Endothelial cell (in vitro differentiated cells): ENCODE measurements at places on chromosomes 3 and 15. TPM values are rescaled to one million over a fixed set of nuclear protein-coding genes. Genes with fewer than 3 reads are reported as not detected.

Gene PLA2G4E
- total RNA-seq = not detected

Gene NRROS
- 18.6 TPM for total RNA-seq

Gene SLC12A1
- total RNA-seq = not detected

Gene GP9
- 1.5 TPM for total RNA-seq

Gene OR5H2
- total RNA-seq = not detected

Gene SAMMSON
- total RNA-seq = not detected

Gene ACOX2
- total RNA-seq = 1.1 TPM

Gene SH3GL3
- total RNA-seq = 9.4 TPM

Gene DOCK3
- 1.3 TPM for total RNA-seq

Gene PCCB
- total RNA-seq = 35.2 TPM

Gene ISL2
- 1.4 TPM for total RNA-seq

Gene MYL3
- not detected for total RNA-seq

Gene COL6A6
- 0.49 TPM for total RNA-seq

Gene EIF2B5
- 37.0 TPM for total RNA-seq

Gene EFHB
- 1.6 TPM for total RNA-seq

Gene KIF15
- 6.0 TPM for total RNA-seq

Gene THSD4
- 0.92 TPM for total RNA-seq

Gene POTEB
- not detected for total RNA-seq

Gene NISCH
- total RNA-seq = 261 TPM

Gene MELTF
- total RNA-seq = 2.9 TPM

Gene SPESP1
- total RNA-seq = not detected

Gene SPINT1
- total RNA-seq = 28.6 TPM

Gene RCN2
- 76.1 TPM for total RNA-seq

Gene RLBP1
- total RNA-seq = not detected

Gene ADAMTS17
- 4.8 TPM for total RNA-seq

Gene GHRL
- total RNA-seq = 0.62 TPM

Gene ALPK3
- total RNA-seq = 94.2 TPM

Gene ST3GAL6
- total RNA-seq = 6.5 TPM

Gene IL20RB
- 2.9 TPM for total RNA-seq

Gene GATA2
- 37.9 TPM for total RNA-seq

Gene FRMD5
- 0.54 TPM for total RNA-seq

Gene ANKRD34C
- not detected for total RNA-seq

Gene TM6SF1
- total RNA-seq = 6.0 TPM

Gene CCRL2
- 1.4 TPM for total RNA-seq

Gene GOLGA6L22
- total RNA-seq = not detected

Gene MESP2
- 0.33 TPM for total RNA-seq

Gene SERPINI1
- total RNA-seq = 15.5 TPM

Gene CRTAP
- 341 TPM for total RNA-seq

Gene PPP1R14D
- not detected for total RNA-seq

Gene TMCO5A
- not detected for total RNA-seq

Gene ZIC1
- 4.1 TPM for total RNA-seq

Gene CCR8
- not detected for total RNA-seq

Gene SLC22A14
- total RNA-seq = 0.36 TPM

Gene PCLAF
- total RNA-seq = 7.0 TPM

Gene FGD5
- total RNA-seq = 294 TPM

Gene NUP210
- total RNA-seq = 3.0 TPM

Gene ADCY5
- total RNA-seq = 1.0 TPM

Gene NANOGP8
- total RNA-seq = 0.64 TPM

Gene TRIM69
- 13.4 TPM for total RNA-seq

Gene PLXNA1
- 31.8 TPM for total RNA-seq

Gene TUSC7
- total RNA-seq = not detected

Gene SNUPN
- 16.5 TPM for total RNA-seq

Gene BRK1
- total RNA-seq = 203 TPM

Gene CLDN1
- 0.13 TPM for total RNA-seq

Gene ZPLD1
- total RNA-seq = not detected
